ENCODE measurements at places on chromosomes 2 and 18.

- DNase-seq, result no peak
Measured at GRCh38 chr2:16336491-16336890, 329.1 kb downstream of the CYRIA start.

- DNase-seq, result no peak
Measured at GRCh38 chr2:180406687-180407086, 399.6 kb upstream of the CWC22 start.

- DNase-seq, result peak; percentile 5
Measured at GRCh38 chr2:239035361-239035814, 187.5 kb downstream of the TWIST2 start.

GRCh38 chr2:42290005-42290404 is 71.0 kb downstream of the COX7A2L start:
- DNase-seq, result no peak

- DNase-seq, result no peak
Measured at GRCh38 chr2:112636605-112637288, 9.0 kb upstream of the SLC20A1 start.

GRCh38 chr2:62511636-62512035 is 5.6 kb upstream of the TMEM17 start:
- DNase-seq, result no peak

GRCh38 chr18:48340560-48340959 is 68.6 kb downstream of the ZBTB7C start:
- no peak for DNase-seq

GRCh38 chr2:40169430-40169829 is 282.5 kb downstream of the SLC8A1 start:
- no peak for DNase-seq

- DNase-seq, result peak; percentile 31
Measured at GRCh38 chr2:211900000-211900399, 638.6 kb downstream of the ERBB4 start.

All from right lung (tissue), 10 donors.